Mucosa of gallbladder (tissue), 1 donor: ENCODE measurements at places on chromosomes 3 and 15. TPM values are rescaled to one million over a fixed set of nuclear protein-coding genes. Genes with fewer than 3 reads are reported as not detected.

DNA sequence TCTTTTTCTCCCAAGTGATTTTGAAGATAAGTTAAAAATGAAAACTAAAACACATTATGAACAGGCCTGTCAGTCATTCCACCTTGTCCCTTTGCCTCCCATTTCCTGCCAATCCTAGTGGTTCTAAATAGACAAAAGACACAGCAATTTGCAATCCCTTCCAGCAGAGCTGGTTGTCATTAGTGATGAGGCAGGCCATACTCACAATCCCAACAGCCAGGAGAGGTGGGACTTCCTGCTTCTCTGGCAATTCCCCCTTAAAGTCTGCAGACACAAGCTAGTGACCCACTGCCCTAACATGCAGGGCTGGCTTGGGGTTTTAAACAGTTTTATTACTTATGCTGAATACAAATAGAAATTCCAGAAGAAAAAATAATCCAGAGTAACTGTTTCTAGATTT is 38.4 kb upstream of the RBP1 start:
- no peak for DNase-seq

GRCh38 chr3:87996882-87997281 is 61.9 kb downstream of the CGGBP1 start:
- no peak for DNase-seq

The KLF15 gene
- total RNA-seq = 28.1 TPM

- no peak for DNase-seq
These were observed 119.6 kb downstream of the DMXL2 start for GRCh38 chr15:51503003-51503402.

The ROBO2 gene
- total RNA-seq = 2.8 TPM

The SERPINI2 gene
- 0.23 TPM for total RNA-seq

The CTXN2 gene
- 0.06 TPM for total RNA-seq

- no peak for DNase-seq
These were observed 412.1 kb downstream of the TBL1XR1 start for GRCh38 chr3:176785171-176785570.

The RYR3 gene
- total RNA-seq = 2.0 TPM

The MAGI1 gene
- 87.4 TPM for total RNA-seq

DNA sequence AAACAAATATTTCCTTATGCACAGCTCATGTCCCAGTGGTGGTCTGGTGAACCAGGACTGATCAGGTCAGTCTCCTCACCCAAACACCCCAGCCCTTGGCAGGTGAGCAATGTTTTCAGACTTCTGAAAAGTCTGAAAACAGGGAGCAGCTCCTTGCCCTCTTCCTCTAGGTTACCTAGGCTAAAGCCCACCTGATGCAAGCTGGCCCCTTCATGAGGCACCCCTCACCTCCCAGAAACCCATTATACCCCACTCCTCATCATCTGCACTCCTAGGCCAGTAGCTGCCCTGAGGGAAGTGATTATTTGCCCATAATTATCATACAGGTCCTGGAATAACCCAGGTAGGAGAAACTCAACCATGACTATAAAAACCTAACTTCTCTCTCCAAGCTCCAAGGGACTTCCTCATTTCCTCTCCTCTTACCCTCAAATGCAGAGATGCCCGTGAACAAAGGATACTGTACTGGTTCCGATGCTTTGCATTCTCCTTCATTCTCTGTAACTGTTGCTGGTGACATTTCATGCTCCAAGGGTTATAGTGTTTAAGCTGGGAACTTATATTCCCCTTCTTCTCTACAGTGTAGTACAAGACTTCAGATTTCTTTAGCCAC is 5.2 kb upstream of the NCKIPSD start:
- DNase-seq = no peak

- DNase-seq = no peak
These were observed 408.2 kb upstream of the CBLB start for GRCh38 chr3:106276755-106277612.

DNA sequence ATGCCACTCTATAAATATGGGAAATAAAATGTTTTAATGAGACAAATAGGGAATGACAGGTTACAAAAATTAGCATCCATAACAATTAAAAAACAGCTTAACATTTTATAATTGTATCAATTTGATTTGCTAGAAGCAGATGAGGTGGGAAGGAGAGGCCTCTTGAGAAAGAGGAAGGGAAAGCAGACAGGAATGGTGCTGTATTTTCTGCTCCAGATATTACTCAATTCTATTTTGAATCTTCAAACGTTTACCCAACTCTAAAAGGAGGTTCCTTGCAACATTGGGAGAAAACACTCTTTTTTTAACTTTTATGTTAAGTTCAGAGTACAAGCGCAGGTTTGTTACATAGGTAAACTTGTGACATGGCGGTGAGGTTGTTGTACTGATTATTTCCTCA is 44.9 kb upstream of the ALDH1A3 start:
- DNase-seq = no peak

GRCh38 chr3:69392850-69393249 is 7.0 kb upstream of the FRMD4B start:
- no peak for DNase-seq

GRCh38 chr3:43000387-43000786 is 21.3 kb downstream of the GASK1A start:
- no peak for DNase-seq

DNA sequence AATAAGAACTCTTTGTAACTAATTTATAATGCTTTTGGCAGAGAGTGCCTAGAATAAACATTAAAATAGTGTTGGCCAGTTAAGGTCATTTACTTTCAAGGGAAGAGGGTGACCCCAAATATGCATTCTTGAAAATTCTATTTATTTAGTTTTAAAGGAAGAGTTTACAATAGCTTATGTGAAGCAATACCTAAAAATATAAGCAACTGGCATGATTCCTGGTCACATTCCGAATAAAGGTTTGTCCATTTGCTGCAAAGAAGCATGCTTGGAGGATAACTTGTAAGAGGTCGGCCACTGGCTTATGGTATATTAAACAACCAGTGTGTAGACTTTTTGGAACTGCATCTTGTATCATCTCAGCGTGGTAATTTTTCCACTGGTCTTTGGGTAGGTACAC is 10.2 kb downstream of the MITF start:
- DNase-seq = no peak

DNA sequence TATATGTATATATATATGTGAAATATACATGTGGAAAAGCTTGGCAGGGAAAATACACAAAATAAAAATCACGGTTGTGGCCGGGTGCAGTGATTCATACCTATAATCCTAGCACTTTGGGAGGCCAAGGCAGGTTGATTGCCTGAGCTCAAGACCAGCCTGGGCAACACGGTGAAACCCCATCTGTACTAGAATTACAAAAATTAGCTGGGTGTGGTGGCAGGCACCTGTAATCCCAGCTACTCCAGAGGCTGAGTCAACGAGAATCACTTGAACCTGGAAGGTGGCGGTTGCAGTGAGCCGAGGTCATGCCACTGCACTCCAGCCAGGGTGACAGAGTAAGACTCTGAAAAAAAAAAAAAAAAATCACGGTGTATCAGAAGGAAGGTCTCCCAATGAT is 20.8 kb upstream of the ARHGEF3 start:
- no peak for DNase-seq

The BTLA gene
- 0.81 TPM for total RNA-seq

GRCh38 chr3:4850211-4850927 is 128.9 kb upstream of the BHLHE40 start:
- no peak for DNase-seq

- DNase-seq = no peak
These were observed 3.8 kb downstream of the TIPARP start for GRCh38 chr3:156678197-156678596.
